CD4-positive, alpha-beta T cell treated with Interleukin-1 beta for 1 hour (primary cell): ENCODE measurements at places on chromosomes 6 and 20.

DNA sequence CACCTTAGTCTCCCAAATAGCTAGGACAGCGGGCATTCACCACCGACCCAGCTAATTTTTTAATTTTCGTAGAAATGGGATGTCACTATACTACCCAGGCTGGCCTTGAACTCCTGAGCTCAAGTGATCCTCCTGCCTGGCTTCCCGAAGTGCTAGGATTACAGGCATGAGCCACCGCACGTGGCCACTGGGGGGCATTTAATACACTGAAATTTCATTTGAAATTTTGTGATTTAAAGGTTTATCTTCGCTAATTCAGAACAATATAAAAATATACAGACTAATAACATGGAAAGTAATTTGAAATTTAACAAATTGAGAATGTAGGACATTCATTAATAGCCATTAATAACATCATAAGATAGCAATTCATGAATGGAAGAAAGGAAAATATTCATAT lies 20.5 kb upstream of the TBC1D32 start:
- no peak for DNase-seq

DNA sequence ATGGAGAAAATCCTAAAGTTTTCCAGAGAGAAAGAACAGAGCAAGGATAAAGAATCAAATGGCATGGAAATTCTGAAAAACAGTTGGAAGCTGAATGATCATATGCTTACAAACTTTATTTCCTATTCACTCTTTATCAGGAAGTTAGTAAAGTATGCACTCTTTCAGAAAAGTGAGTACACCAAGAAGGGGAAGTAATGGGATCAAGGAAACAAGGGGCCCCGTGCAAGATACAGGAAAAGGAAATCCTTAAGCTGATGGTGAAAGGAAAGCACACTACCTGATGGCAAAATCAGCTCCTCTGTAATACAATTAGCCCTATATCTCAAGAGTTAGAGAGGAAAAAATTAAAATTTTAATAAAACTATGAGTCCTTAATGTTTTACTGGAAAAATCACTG lies 14.0 kb downstream of the CALHM6 start:
- DNase-seq = no peak

DNA sequence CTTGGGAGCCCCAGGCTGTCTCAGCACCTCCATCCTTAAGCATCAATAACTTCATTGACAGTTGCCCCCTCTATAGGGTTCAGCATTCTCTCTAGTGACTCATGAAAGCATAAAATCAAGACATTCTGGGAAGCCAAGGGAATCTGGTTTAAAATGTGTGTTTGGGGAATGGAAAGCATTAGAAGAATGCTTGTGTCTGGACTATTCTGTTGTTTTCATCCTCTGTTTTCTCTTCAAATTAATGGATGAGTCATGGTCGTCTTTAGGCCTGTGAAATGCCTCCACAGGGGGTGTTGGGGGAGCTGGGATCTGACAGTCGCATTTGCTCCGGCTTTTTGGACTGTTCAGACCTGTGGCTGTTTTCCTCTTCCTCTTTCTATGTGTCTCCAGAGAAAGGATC lies 279.7 kb downstream of the CDC5L start:
- no peak for DNase-seq

DNA sequence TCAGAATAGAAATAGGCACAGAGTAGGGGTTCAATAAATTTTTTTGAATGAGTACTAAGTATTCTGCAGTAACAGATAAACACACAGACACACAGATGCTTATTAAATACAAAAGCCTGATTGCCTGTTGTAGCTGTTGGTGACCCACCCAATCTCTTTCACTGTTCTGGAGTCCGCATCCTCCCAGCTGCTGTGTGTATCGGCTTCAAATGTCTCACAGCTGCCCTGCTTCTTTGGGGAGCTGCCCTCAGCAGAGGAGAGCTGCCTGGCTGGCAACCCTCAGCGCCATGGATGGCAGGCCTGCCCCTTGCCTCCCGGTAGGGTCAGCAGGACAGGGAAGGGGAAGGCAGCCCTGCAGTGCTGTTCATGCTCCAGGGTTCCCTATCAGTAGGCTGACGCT lies 85.9 kb upstream of the PRND start:
- DNase-seq = no peak

- peak; percentile 4 for DNase-seq
Observed at GRCh38 chr20:33811776-33812151, 616 bp downstream of the CHMP4B start.

DNA sequence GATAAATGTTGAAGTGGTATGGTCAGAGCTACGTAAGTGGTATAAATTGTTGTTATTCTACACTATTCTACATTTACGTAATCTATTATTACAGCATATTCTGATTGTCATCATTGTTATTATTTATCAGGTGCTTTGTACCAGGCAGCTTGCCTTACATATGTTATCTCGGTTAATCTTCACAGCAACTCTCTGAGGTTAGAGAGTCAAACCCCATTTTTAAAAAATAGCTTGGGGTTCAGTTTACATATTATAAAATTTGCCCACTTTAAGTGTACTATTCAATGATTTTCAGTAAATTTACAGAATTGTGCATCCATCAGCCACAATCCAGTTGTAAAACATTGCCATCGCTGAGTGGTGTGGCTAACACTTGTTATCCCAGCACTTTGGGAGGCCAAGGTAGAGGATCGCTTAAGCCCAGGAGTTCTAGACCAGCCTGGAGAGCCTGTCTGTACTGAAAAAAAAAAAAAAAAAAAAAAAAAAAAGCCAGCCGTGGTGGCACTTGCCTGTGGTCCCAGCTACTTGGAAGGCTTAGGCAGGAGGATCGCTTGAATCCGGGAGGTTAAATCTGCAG lies 35.5 kb downstream of the PPP1R16B start:
- peak; percentile 68 for DNase-seq

DNA sequence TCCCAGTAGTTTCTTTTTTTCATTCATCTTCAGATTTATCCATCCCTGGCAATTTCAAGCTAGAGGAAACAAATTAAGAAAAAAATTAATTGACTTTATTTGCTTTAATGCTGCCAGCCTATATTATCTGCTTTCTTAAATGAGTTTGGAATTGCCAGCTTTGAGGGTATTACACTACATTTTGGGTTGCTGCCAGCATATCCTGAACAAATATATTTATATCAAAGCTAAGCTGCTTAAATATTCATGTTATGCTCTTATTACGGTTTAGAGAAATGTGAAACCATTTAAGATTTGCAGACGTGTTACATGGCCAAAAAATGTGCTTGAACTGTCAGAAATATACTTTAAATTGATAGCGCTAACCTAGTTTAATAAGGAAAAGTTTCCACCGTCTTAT lies 59.7 kb downstream of the GRIK2 start:
- no peak for DNase-seq

DNA sequence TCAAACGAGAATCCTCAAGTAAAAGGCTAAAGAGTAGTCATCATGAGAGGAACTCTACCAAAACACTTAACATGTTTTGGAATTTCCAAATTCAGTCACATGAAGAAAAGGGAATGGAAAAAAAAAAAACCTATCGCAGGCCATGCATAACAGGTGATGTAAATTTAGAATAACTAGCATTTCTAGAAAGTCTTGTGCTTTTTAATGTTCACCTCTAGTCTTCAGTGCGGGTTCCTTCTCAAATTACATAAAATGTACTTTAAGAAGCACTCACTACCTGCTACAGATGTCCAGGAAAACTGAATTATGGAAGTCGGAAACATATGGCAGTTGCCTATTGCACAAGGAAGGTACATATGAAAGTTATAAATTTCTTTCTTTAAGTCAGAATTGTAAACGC lies 6.1 kb upstream of the TBX18 start:
- no peak for DNase-seq

- peak; percentile 96 for DNase-seq
Observed at GRCh38 chr6:31541658-31542521, at the start of gene DDX39B. TSS of gene DDX39B (minus strand) at chr6:31542003. CDS start at chr6:31540532, 1,471 bp downstream.

DNA sequence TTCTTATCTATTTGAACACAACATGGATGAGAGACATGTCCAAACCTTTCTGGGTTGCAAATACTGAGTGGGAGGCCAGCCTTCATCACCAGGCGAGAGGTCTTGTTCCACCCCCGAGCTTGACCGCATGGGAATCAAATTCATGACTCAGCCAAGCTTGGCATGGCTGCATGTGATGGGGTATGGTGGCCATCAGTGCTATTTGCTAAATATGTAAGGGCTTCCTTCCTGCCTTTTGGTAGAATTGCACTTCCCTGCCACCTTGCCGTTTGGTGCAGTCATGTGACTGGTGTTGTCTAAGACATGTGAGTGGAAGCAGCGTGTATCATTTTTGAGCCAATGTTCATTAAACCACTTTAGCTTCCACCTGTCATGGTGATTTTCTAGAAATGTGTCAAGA lies 508.9 kb upstream of the SULF2 start:
- DNase-seq = no peak

DNA sequence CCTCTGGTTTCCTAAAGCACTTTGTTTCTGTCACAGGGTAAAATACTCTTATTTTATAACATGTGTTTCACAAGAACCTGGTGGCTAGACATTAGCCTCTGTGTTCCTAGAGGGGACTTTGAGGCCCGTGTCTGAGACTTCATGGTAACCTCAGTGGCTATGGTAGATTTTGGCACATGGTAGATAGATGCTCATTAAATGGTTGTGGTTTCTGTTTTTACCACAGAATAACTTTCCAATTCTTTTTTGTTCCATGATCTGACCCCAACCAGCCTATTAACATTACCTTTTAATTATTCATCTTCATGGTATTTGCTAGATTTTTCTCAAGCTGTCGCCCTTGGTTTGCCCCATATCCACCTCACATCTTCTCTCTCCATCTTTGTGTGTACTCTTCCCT lies 34.3 kb downstream of the CCN2 start:
- no peak for DNase-seq
